Cardiac atrium fibroblast (primary cell): ENCODE measurements at places on chromosomes 3 and 15. TPM values are rescaled to one million over a fixed set of nuclear protein-coding genes. Genes with fewer than 3 reads are reported as not detected.

The ZIC4 gene
- total RNA-seq: not detected in 2 replicates

The GOLGA6L4 gene
- total RNA-seq: 0.16 and 0.54 TPM in 2 replicates

The NOX5 gene
- 0.18 TPM in 1 of 2 replicates, not detected in the other for total RNA-seq

The FBXL2 gene
- 8.3 and 11.2 TPM in 2 replicates for total RNA-seq

The SCN5A gene
- total RNA-seq: 0.16 and 0.18 TPM in 2 replicates

The PLA1A gene
- total RNA-seq: not detected in 2 replicates

The ACTR8 gene
- total RNA-seq: 22.7 and 45.0 TPM in 2 replicates

The BCL2A1 gene
- total RNA-seq: not detected in 2 replicates

The CX3CR1 gene
- not detected in 2 replicates for total RNA-seq

The CNBP gene
- 240 and 256 TPM in 2 replicates for total RNA-seq

The GMNC gene
- 0.18 and 0.32 TPM in 2 replicates for total RNA-seq

The TLR9 gene
- total RNA-seq: not detected in 2 replicates

The CLEC3B gene
- 202 and 203 TPM in 2 replicates for total RNA-seq
